NCI-H1694 treated with DMSO at 0.1 percent for 48 hours (cell line): ENCODE measurements at places on chromosomes 2 and 18.

GRCh38 chr2:42156721-42157120 is 12.4 kb upstream of the EML4 start:
- DNase-seq, result no peak

DNA sequence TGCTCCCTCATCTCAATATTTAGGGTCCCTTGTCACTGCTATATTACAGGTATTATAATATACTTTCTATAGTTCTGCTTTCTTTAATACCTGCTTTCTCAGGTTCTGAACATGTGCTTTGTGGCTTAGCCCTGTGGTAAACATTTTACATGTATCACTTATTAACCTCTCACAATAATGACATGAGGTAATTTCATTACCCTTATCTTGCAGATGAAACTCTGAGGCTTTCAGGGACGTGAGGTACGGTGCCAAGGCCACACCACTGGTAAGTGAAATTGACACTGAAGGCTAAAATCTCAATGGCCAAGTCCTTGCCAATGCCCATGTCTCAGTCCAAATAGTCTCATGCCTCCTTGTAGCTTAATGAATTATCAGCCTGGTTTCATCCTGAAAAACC is 21.7 kb downstream of the LINC00305 start:
- DNase-seq, result no peak

DNA sequence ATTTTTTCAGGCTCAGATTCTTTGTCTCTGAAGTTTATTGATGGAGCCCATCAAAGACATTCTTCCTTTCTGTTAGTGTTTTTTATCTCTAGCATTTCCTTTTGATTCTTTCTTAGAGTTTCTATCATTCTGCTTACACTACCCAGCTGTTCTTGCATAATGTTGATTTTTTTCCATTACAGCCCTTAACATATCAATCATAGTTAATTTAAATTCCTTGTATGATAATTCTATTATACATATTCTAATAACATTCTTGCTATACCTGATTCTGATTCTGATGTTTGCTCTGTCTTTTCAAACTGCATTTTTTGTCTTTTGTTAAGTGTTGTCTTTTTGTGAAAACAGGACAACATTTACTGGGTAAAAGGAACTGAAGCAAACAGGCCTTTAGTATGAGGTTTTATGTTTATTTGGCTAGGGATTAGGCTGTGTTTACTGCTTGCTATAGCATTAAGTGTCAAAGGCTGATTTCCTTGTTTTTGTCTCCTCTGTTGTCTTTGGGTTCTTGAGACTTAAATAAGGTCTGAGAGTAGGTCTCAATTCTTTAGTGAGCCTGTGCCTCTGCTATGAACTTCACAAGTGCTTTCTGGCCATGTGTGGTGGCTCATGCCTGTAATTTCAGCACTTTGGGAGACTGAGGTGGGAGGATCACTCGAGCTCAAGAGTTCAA is 8.0 kb upstream of the STAM2 start:
- no peak for DNase-seq

GRCh38 chr2:48345176-48345575 is 184.8 kb upstream of the STON1 start:
- DNase-seq, result no peak

DNA sequence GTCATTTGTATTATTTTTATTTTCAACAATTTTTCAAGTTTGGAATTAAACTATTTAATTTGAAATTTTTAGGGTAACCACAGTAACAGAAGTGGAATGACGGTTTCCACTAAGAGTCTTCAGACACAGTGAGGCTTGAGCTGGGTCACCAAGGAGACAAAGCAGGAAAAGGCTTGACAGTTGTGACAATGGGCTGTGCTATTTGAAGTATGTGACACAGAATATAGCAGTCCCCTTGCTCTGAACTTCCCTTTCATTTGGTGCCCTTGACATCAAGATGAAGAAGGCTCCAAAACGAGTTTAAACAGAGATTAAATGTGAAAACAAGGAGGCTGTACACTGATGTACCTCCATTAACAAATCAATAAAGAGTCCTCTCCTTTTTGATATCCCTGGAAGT is 265.4 kb upstream of the DLGAP1 start:
- DNase-seq, result no peak

DNA sequence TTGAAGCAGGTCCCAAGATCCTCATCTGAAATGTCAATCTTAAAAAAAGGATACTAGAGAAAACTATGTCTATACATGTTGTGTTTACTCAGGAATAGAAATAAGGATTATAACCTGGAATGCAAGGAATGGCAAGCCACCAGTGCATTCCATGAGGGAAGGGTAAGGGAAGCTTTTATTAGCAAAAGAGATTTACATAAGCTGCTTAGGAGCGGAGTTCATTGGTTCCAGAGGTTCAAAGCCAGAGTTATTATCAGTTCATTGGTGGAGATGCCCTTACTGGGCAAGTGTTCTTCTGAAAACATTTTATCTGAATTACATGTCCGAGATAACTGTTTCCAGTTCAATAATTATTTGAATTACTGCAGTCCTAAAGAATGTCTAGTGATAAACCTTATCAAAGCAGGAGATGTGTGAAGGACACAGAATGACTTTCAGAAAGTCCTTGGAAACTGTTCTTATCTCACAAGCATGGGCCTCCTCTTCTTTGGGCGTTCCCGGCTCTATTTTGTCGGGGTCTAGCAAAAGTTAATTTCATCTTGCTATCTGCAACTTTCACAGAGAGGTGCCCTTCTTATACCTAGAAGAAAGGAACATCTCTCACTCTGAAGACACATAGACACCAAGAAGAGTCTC is 23.5 kb downstream of the COMMD1 start:
- no peak for DNase-seq

GRCh38 chr18:11887328-11888128 is 20.6 kb downstream of the MPPE1 start:
- no peak for DNase-seq

DNA sequence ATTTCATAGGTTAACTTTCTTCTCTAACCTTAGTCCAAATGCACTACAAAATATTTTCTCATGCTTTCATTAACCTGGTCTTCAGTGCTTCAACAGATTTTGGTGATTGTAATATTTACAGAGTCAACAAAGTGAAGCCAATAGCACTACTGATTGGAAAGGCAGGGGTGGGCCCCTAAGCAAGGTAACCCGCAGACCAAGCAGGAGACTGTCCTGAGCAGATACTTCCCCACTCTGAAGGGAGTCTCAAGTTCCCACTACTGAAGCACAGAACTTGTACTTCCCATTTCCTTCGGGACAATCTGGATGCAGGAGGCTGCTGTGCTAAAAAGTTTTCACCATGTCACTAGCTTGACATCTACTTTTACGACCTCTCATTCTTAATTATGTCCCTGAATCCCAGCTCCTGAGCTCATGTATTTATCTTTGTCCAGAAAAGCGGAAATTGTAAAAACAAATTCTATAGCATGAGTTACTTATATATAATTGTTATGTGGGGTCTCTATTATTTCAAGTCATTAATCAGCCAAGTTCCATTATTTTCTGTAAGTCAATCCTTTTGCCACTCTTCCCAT is 311.6 kb upstream of the REV1 start:
- DNase-seq, result no peak

DNA sequence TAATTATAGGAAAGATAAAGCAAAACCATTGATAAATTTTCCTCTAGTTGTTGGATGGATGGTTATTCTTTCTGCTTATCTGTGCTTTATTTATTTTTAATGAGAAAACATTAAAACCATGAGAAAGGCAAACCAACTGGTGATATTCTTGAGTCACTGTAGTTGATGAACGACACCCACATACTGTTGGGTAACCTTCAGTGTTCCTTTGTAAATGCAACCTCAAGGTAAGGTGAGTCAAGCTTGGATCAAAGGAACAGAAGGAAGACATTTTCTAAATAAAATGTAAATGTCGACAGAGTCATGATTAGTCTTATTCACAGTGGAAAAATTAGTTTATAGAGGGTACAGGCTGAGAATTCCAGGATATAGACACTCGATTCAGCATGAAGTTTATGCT is 12.7 kb downstream of the ABCB11 start:
- no peak for DNase-seq

DNA sequence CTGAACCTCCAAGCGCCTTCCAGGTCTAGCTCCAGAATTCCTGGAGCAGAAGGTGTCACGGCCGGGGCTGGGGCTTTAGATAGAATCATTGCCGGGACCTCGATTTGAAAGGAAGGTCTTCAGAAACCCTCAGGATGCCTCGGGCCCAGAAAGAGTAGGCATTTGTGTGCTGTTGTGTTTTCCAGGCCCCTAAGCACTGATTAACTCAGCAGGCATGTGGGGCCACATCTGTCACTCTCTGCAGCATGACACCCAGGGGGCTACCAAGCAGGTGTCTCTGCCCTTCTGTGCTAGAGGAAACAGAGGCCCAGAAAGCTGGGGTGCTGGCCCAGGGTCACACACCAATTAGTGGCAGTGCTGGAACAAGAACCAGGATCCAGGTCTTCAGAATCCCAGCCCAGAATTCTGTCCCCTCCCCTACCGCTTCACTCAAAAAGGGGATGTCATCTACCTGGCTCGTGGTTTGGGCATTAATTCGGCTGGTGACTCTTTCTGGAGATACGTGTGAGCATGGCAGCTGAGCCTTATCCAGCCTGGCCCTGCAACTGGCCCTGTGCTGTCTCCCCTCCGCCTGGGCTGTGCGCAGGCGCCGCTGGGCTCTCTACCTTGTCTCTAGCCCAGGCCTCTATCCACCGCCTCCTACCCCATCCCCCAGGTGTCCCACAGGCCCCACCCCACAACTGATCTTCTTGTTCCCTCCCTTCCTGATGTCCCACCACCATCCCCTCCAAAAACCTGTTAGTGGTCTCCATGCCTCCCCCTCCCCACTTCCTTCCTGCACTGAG is 245.4 kb downstream of the ATAD2B start:
- peak; percentile 69 for DNase-seq

GRCh38 chr2:186561467-186562208 is 28.2 kb upstream of the ITGAV start:
- no peak for DNase-seq

- no peak for DNase-seq
Measured at GRCh38 chr18:79954791-79955190, 3.3 kb upstream of the SLC66A2 start.

DNA sequence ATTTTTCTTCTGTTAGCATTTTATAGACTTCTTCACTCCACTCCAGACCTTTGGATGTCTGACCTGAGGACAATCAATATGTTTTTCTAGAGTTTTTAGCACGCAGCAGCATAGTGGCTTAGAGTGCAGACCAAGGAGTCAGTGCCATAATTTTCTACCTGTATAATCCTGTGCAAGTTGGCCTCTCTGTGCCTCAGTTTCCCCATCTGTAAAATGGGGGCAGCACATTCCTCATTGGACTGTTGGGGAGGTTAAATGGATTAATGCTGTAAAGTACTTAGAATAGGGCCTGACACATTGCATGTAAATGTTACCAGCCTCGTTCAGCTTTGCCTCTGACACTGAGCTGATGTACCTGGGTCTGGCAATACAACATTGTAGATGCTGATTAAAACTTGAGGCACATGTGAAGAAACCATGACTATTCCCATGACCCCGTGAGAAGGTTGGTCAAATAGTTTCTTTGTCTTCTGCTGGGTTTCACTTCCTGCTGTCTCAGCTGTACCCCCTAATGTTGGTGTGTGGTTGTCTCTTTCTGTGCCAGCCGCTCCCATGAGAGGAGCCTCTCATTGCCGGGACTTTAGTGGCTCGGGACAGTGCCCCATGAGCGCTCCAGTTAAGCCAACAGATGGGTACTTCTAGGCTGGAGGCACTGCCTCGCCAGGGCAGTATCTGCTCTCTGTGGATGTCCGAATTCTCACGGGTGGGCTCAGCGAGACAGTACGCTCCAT is 125.3 kb downstream of the SH3RF3 start:
- no peak for DNase-seq

DNA sequence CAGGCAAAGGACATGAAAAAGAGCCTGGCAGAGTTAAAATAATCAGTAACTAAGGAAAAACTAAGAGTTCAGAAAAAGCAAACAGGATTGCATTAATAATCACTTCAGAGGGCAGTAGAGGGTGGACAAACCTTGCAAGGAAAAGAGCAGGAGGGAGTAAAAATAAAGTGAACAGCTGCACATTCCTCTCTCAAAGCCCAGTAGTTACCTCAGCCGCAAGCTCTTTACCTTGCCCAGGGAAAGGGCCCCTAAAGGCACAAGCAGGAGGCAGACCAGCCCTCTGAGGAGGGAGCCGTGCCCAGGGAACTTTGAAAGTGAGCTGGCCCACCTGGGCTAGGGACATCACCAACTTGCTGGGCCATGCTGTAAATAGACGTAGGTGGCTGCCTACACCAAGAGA is 196.9 kb downstream of the C1D start:
- DNase-seq, result no peak

GRCh38 chr2:203535784-203536585 is 884 bp upstream of the RAPH1 start:
- no peak for DNase-seq

GRCh38 chr2:162118166-162119031 is 33.6 kb downstream of the GCG start:
- no peak for DNase-seq

GRCh38 chr18:53944721-53945120 is 279.7 kb downstream of the MBD2 start:
- no peak for DNase-seq

DNA sequence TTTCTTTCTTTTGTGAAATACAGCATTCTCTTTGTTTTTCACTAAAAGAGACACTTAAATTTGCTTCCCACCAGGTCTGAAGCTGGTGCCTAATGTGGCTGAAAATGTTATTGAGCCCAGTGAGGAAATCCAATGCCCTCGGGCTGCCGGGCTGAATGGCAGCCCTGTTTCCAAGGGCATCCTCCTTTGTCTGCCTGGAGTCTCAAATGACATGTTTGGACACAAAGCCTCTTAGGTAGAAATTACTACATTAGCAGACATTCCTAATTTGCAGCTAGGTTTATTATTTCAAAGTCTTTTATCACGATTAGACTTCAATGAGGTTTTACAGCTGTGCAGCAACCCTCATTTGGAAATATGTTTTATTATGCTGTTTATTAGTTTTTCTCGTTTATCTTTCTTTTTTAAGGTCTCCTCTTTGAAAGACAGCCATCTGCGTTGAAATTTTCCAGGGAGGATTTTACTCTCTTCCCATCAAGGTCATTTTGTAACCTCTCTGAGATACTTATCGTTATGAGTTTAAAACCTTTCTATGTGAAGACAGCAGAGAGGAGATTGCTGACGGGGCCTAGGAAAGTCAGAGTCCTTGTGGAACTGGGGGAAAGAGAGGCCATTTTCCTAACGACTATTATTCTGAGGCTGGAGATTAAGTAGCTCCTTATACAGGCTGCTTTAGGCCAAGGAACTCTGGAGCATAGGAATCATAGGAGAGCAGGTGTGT is 59.0 kb upstream of the ZNF532 start:
- DNase-seq, result no peak

GRCh38 chr2:134402410-134402809 is 148.5 kb downstream of the MGAT5 start:
- DNase-seq, result peak; percentile 42

GRCh38 chr2:164881524-164881923 is 39.9 kb upstream of the COBLL1 start:
- no peak for DNase-seq

GRCh38 chr2:145303536-145303935 is 783.6 kb upstream of the ZEB2 start:
- DNase-seq, result no peak
